ENCODE measurements at places on chromosomes 12 and 14.

- DNase-seq: no peak
Observed at GRCh38 chr12:62484233-62484632, 17.6 kb downstream of the MON2 start.

- DNase-seq: no peak
Observed at GRCh38 chr12:62166525-62166924, 93.7 kb upstream of the USP15 start.

- no peak for DNase-seq
Observed at GRCh38 chr12:49750027-49750995, 9.0 kb downstream of the TMBIM6 start.

DNA sequence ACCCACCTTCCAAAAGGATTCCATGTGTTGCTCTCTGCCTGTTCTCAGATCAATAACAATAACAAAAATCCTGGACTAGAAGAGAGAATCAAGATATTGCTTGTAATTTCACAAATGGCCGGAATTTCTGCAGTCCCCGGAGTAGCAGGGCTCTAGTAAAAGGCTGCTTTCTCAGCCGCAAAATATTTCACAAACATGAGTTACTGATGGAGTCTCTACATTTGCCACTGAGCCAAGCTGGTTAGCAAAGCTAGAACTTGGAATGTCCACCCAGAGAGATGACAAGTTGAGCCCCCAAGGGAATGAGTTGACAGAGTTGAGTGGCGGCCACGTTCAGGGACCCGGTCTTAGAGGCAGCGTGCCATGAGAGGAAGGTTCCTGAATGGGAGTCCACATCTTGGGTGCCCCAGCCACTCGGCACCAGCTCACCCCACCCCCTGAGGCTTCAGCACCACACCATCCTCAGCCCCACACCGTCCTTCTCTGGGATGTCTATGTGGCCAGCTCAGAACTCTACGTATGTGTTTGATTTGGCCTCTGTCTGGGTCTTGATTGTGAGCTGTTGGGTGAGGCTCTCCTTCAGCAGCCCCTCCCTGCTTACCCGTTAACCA, 15.9 kb downstream of the FBLN5 start:
- no peak for DNase-seq

- DNase-seq: no peak
Observed at GRCh38 chr14:96762650-96763049, 34.5 kb upstream of the VRK1 start.

DNA sequence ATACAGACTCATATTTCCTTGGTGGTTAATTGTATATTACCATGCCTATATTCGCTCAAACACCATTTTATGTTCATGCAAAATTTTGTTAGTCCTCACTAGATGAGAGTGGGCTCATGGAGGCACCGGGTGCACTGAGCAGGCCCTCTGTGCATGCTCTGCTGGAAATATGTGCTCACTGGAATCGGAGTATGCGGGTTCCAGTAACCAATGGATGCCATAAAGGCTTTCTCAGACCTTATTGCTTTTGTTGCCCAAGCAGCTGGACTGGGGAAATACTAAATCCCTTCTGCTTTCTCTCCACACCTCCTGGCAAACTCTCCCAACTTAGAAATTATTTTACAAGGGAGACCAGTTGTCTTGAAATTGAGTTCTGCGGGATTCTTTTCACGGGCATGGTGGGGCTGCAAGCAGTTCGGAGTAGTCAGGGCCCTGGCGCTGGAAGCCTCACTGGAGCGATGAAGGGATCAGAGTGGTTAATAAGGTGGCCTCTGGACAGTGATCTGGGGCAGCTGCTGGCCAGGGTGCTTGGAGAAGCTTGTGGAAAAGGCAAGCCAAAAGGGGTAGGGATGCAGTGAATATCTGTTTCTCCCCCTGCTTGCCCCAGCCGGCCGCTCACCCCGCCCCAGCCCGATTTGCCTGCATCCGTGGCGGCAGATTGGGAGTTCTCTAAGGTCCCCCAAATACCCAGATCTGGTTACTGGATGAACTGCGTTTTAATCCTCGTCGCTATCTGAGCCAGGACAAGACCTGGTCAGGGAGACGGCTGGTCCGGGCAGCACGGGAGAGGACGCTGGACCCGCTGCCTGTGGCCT, 7.4 kb upstream of the HOXC6 start:
- no peak for DNase-seq

DNA sequence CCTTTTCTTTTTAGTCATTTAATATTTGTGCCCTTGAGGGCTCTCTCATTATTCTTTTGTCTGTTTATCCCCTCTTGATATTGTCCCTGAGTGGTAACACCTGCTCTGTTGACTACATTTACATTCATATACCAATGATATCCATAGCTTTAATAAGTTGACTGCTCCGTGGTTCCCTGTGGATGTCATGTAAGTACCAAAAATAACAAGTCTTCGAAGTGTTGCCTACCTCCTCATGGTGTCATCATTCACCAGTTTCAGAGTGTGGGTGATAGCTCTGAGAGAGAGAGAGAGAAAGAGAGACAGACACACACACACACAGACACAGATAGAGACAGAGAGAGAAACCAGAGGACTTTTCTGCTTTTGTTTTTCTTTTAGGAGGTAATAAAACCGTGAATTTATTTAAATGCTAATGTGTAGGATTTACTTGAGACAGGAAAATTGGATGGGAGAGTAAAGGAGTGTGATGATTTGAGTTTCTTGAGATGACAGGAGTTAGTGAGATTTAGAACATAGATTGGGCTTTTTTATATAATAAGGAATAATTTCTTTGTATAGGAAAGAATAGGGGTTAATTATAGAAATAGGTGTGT, 52.2 kb downstream of the PAPOLA start:
- no peak for DNase-seq

DNA sequence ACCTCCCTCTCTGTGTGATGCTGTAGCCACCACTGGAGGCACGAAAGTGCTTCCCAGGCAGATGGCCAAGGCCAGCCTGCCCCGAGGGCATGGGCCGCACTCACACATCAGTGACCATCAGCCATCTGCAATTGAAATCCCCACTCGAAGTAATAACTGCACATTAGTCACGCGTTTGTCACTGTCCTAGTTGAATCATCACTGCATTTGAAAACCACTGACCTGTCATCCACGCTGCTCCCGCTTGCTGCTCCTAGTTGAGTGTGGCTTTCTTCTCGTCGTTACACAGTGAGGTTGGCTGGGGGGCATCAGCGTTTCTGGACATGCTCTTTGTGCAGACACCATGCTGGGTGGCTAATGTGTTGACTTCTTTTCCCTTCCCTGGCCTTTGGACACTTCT, 176.1 kb downstream of the ADGRD1 start:
- DNase-seq: no peak

- DNase-seq: no peak
Observed at GRCh38 chr12:130444061-130444460, 106.4 kb downstream of the PIWIL1 start.

DNA sequence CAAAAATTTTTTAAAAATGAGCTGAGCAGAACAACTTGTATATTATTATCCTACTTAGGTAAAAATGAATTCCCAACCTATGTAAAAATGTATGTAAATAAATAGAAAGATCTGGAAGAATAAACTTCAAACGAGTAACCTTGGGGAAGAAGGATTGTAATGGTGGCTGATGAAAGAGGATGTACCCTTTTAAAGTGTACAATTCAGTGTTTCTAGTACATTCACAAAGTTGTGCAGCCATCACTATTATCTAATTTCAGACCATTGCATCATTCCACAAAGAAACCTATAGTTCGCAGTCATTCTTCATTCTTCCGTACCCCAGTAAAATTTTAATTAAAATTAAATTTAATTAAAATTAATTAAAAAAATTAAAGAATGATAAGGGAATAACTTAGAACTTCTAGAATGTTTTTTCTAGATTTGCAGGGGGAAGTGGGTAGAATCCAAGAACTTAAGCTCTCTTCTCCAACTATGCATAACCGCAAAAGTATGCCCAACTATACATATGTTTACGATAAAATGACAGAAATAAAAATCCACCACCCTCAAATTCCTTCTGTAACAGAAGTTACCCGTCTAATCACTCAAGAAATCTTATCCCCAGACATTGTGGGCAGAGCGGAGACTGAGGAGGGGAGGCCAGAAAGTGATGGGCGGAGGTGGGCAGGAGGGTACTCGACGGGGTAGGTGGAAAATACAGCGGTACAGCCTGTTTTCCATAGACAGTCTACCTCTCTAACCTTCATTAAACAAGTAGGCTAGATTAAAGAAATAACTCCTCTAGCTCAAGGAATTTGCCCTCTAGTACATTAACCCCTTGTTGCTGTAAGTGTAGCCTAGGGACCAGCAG, 921 bp downstream of the DEPDC4 start:
- no peak for DNase-seq

GRCh38 chr12:57770734-57771133, 1.2 kb downstream of the METTL1 start:
- DNase-seq: no peak

- DNase-seq: no peak
Observed at GRCh38 chr12:14751986-14752385, 51.3 kb downstream of the WBP11 start.

DNA sequence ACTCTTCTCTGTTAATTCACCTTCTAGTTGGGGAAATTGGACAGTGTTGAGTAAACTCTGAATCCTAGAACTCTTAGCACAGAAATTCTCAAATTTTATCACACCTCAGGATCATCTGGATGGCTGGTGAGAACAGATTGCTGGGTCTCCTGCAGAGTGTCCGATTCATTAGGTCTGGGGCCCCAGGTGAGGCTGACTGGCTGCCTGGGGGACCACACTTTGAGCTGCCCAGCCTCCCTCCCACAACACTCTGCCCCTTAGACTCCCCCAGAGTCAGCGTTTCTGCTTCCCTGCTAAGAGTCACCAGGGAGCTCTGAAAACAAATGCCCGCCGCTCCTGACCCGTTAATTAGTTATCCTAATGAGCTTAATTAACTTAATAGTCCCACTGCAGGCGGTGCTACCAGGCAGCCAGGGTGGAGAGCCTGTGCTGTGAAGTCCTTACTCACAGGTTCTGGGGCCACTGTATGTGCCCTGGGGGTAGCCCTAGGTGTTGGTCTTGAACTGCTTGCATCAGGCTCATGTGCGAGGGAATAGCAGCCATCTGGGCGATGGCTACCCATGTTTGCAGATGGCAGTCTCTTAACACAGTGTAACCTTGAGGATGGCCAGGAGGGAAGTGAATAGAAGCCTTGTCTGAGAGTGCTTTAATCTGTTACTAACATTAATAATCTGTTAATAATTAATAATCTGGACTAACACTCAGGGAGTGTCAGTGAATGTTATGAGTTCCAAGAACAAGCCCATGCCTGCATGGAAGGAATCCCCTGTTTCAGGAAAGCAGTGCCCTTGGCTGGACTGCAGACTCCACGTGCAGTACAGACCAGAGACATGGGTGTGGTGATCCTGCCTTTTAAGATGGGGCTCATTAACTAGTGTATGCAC, 35.6 kb downstream of the AACS start:
- DNase-seq: no peak

DNA sequence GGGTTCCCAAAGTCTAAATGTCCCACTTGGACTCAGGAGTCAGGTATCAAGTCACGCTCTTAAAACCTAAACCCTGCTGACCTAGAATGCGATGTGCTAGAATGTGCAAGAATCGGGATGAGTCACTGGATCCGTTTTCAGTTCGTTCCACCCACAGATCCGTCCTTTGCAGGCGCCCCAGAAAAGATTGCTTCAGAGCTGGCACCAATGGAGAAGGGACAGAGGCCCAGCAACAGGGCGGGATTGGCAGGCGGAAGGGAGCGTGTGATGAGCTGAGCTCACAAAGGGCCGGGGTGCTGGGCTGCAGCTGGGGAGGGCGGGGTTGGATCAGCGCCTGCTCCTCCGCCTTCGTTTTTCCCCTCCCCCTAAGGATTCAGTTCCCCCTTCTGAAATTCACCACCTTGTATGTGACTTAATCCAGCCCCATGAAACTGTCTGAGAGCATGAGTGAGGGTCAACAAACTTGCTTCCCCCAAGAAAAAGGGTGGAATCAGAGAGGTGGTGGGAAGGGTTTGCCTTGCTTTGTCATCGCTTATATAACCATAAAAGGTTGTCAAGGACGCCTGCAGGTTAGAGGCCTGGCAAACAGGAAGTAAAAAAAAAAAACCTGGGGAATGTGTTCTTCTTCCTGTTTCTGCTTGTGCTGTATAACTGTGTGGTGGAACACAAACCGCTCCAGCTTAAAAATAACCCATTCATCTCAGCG, 2.8 kb upstream of the UBC start:
- DNase-seq: no peak

- no peak for DNase-seq
Observed at GRCh38 chr14:85241022-85241855, 288.7 kb upstream of the FLRT2 start.

GRCh38 chr14:81450100-81450531, 50.0 kb upstream of the STON2 start:
- DNase-seq: no peak

DNA sequence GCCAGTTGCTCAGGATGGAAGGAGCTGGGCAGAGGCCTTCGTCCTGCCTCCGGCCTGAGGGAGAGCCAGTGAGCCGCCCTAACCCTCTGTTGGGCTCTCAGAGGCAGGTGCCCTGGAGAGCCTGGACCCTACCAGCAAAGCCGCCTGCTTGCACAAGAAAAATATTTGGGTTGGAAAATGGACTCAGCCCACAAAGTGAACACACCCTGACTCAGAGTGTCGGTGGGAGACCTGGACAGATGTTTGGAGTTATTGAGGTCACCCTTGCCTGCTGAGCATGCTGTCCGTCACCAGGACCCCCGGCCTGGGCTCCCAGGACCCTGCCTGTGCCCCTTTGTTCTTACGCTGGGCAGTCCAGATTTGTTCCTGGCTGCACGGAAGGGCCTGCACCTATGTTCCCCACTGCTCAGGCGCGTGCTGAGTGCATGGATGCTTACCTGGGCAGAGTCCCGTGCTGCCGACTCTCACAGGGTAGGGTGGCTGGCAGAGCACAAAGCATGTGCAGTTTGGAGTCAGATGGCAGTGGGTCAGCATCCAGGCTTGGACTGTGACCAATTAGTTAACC, 22.4 kb downstream of the FAM181A start:
- no peak for DNase-seq

GRCh38 chr12:87518481-87518880, 510.7 kb downstream of the C12orf50 start:
- no peak for DNase-seq

DNA sequence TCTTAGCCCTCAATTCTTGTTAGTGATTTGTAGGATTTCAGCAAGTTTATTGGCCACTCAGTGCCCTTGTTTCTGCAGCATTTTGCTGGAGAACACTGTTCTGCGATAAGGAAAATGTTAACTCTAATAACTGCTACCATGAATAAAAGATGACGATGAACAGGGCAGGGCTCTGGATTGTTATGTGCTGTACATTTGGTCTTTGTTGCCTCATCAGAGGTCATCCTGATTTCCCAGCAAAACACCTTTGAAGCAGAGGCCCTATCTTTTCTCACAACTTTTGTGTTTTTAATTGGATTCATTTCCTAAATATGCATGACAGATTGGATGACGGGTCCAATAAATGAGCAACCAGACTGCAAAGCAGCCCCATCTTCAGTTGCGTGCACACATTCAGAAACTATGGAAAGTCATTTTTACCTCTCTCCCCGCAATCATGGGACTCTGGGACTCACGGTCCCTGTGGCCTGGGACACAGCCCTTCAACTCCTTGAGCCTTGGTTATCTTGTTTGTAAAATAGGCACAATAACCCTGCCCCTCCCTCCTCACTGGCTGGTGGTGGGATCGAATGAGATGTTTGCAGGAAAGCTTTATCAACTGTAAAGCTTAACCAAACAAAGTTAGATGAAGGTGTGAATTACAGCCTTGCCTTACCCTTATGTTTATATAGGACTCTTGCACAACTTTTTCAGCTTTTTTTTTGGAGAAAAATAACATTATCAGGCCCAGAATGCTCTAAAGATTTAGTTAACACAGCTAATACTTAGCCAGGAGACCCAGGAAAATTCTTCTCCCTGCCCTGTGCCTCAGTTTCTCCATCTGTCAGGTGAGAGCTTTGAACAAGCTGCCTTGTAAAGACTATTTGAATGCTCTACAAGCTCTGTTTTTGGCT, 45.4 kb downstream of the RPH3A start:
- DNase-seq: no peak
